ENCODE measurements at places on chromosomes 13 and 19.

- H3K4me3 ChIP-seq = no peak overlapping the region
- H3K36me3 ChIP-seq = no peaks in the 10 kb centered on the region
- H3K27ac ChIP-seq = no peak overlapping the region
- H3K4me1 ChIP-seq = no peaks in the 10 kb centered on the region
- DNase-seq = no peak
These were observed 39.3 kb upstream of the IGFL1 start for GRCh38 chr19:46189971-46190888.

DNA sequence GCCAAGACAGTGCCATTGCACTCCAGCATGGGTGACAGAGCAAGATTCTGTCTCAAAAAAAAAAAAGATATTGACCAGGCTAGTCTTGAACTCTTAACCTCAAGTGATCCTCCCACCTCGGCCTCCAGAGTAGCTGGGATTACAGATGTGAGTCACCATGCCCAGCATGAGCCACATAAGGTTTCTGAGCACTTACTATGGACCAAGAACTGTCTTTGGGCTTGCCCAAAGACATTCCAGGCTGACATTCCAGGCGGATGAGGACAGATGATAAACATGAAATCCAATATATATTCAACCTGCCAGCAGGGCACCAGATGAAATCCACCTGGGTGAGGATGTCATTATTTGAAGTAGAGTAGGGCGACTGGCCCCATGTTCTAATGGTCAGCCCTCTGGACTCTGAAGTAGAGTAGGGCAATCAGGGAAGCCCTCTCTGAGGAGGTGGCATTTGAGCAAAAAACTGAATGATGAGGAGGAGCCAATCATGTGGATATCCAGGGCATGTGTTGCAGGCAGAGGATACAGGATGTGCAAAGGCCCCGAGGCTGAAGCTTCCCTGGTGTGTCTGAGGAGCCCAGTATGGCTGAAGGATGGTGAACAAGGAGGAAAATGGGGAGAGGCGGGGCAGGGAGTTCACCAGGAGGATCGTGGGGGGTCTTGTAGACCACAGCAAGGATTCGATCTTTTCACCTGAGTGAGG, 4.0 kb downstream of the C19orf38 start:
- H3K4me3 ChIP-seq = no peak overlapping the region
- no peaks in the 10 kb centered on the region for H3K27me3 ChIP-seq
- no peak overlapping the region for H3K27ac ChIP-seq
- H3K4me1 ChIP-seq = no peaks in the 10 kb centered on the region
- H3K36me3 ChIP-seq = no peaks in the 10 kb centered on the region
- DNase-seq = no peak

DNA sequence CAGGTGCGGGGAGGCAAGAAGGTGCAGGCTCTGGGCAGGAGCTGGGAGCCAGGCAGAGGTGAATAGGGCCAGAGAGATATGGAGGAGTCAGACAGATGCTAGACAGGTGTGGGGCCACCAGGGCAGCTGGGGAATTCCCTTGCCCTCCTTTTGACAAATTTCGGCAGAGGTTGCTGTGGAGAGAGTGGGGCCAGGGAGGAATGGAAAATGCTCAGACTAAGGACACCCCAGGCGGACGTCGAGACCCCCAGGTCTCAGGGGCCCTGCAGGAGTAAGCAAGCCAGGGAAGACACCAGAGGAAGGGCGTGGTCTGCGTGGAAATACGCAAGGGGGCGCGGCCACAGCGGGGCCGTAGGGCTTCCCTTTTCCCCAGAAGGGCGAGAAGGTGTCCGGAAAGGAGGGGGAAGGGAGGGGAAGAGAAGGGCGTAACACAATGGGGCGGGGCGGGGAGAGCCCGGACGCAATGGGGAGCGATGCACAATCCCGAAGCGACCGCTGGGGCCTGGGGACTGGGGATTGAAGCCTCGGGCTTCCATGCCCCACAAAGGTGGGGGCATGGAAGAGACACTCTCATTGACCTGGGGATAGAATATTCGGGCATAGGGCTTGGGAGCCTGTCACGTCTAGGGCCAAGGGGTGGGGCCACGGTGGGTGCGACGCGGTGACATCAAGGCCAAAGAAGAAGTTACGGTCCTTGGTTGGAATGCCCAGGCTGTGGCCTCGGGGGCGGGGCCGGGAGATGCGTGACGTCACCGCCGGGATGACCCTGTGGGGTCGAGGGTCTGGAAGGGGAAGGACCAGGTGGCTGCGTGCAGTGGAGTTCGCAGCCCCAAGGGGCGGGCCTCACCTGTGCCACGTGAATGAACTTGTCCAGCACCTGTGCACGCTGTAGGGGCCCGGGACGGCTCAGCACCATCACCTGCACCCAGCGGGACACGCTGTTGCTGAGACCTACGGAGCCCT, 8.2 kb downstream of the RASGRP4 start:
- no peaks in the 10 kb centered on the region for H3K27me3 ChIP-seq
- DNase-seq = peak; percentile 34
- H3K4me1 ChIP-seq = peaks cover 3% of the 10 kb centered on the region
- H3K36me3 ChIP-seq = no peaks in the 10 kb centered on the region

- no peak overlapping the region for H3K27ac ChIP-seq
- no peaks in the 10 kb centered on the region for H3K27me3 ChIP-seq
- H3K4me1 ChIP-seq = no peaks in the 10 kb centered on the region
- H3K4me3 ChIP-seq = no peak overlapping the region
- H3K36me3 ChIP-seq = no peaks in the 10 kb centered on the region
These were observed 22.6 kb upstream of the MTIF3 start for GRCh38 chr13:27472941-27473340.

DNA sequence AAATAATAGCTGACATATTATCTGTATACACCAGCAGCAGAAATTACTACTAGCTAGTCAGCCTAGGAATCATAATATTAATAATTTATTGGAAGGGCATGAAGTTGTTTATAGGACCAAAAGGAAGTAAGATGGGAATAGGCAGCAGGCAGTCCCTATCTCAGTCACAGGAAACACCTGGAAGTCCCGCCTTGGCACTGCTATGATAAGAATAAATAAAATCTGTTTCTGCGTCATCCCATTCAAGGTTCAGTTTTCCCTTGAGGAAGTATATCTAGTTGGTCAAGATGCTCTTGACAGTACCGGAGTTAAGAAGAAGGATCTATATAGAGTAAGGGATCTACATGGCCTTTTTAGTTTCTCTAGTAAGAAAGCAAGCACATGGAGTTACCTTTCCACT, 830.8 kb downstream of the DIAPH3 start:
- DNase-seq = no peak
- no peaks in the 10 kb centered on the region for H3K4me1 ChIP-seq
- H3K27me3 ChIP-seq = no peaks in the 10 kb centered on the region
- H3K4me3 ChIP-seq = no peak overlapping the region

- no peaks in the 10 kb centered on the region for H3K27me3 ChIP-seq
- DNase-seq = no peak
These were observed 29.5 kb upstream of the KBTBD6 start for GRCh38 chr13:41162151-41162550.

DNA sequence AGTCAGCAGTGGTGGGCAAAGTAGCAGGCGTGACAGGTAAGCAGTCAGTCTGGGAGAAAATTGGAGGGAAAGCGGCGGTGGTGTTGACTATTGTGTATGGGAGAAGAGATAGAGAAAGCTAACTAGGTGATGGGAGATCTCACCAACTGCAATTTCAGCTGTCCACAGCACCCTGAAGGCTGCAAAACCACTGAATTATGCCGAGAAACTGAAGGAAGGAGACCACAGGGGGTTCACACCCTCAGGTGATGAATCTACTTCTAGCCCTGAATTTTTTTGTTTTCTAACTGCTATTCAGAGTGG, 631.5 kb downstream of the UQCRFS1 start:
- no peak overlapping the region for H3K27ac ChIP-seq
- H3K27me3 ChIP-seq = no peaks in the 10 kb centered on the region
- no peaks in the 10 kb centered on the region for H3K4me1 ChIP-seq
- no peaks in the 10 kb centered on the region for H3K36me3 ChIP-seq

DNA sequence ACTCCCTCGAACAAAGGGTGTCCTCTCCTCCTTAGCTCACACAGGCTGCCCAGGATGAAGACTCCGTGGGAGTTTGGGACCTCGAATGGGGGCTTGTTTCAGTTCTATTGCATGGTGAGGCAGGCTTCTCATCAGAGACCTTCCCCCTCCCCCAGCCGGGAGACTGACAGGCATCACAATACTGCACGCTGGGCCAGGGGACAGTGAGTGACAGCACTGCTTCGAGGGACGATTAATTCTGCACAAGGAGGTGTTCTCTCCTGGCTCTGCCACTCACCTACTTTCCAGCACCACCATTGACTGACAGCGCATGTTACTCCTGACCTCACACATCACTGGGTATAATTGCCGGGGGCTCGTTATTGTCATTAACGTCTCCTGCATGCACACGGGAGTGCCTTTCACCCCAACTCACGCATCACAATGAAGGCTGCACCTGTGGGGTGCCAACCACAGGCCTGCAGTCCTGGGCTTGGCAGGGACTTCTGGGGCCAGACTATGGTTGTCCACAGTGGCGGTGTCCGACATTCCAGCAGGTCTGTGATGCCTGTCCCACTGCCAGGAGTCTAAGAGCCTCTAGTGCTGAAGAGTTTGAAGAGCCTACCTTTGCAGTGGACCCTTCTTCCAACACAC, 412.2 kb upstream of the TSHZ3 start:
- no peak for DNase-seq
- H3K4me1 ChIP-seq = no peaks in the 10 kb centered on the region
- no peak overlapping the region for H3K4me3 ChIP-seq
- no peak overlapping the region for H3K27ac ChIP-seq
- no peaks in the 10 kb centered on the region for H3K36me3 ChIP-seq

GRCh38 chr13:30006246-30006645, 155.8 kb upstream of the UBL3 start:
- H3K4me1 ChIP-seq = no peaks in the 10 kb centered on the region
- no peaks in the 10 kb centered on the region for H3K36me3 ChIP-seq
- no peak overlapping the region for H3K27ac ChIP-seq
- H3K4me3 ChIP-seq = no peak overlapping the region
- H3K27me3 ChIP-seq = no peaks in the 10 kb centered on the region
- no peak for DNase-seq

DNA sequence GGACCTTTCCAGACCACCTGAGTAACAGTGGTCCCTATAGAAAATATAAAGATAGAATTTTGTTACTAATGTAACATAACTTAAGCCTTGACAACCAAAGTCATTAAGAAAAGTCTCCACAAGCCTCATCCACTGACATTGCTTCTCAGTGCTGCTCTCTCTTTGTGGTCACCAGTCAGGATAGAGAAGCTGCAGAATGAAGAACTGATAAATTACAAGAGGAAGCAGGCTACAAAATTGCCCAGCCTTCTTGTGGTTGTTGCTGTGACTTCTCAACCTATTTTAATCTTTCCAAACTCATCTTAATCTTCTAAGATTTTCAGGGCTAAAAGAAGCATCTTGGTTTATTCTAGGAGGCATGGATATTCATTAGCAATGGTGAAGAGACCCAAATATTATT, 343.8 kb downstream of the MZT1 start:
- no peaks in the 10 kb centered on the region for H3K36me3 ChIP-seq
- DNase-seq = no peak
- H3K27me3 ChIP-seq = no peaks in the 10 kb centered on the region
- H3K27ac ChIP-seq = no peak overlapping the region
- peaks cover 4% of the 10 kb centered on the region for H3K4me1 ChIP-seq

GRCh38 chr19:7720351-7720750, 11.6 kb downstream of the CLEC4G start:
- H3K27ac ChIP-seq = no peak overlapping the region
- no peak overlapping the region for H3K4me3 ChIP-seq
- DNase-seq = no peak
- H3K4me1 ChIP-seq = no peaks in the 10 kb centered on the region
- H3K27me3 ChIP-seq = no peaks in the 10 kb centered on the region
- H3K36me3 ChIP-seq = no peaks in the 10 kb centered on the region

GRCh38 chr13:95030821-95031343, 270.4 kb downstream of the ABCC4 start:
- no peak overlapping the region for H3K27ac ChIP-seq
- no peak for DNase-seq
- H3K4me1 ChIP-seq = no peaks in the 10 kb centered on the region
- H3K27me3 ChIP-seq = no peaks in the 10 kb centered on the region
- no peak overlapping the region for H3K4me3 ChIP-seq

All from ovary (tissue), 10 donors.